ENCODE measurements at places on chromosomes 1 and 21.

DNA sequence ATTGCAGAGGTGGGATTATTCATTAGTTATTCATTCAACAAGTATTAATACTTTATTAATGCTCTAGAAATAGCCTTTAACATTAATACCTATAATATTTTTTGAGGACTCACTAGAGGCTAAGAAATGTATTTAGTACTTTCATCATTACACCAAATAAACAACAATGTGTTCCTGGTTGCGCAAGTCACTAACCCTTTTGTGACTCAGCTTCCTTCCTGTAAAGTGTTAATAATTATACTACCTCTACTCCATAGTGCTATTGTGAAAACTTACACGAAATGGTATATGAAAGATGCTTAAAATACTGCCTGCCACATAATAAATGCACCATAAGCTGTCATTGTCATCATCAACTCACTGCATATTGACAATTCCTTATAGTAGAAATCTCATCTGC is 431.0 kb downstream of the DPYD start:
- DNase-seq = no peak

DNA sequence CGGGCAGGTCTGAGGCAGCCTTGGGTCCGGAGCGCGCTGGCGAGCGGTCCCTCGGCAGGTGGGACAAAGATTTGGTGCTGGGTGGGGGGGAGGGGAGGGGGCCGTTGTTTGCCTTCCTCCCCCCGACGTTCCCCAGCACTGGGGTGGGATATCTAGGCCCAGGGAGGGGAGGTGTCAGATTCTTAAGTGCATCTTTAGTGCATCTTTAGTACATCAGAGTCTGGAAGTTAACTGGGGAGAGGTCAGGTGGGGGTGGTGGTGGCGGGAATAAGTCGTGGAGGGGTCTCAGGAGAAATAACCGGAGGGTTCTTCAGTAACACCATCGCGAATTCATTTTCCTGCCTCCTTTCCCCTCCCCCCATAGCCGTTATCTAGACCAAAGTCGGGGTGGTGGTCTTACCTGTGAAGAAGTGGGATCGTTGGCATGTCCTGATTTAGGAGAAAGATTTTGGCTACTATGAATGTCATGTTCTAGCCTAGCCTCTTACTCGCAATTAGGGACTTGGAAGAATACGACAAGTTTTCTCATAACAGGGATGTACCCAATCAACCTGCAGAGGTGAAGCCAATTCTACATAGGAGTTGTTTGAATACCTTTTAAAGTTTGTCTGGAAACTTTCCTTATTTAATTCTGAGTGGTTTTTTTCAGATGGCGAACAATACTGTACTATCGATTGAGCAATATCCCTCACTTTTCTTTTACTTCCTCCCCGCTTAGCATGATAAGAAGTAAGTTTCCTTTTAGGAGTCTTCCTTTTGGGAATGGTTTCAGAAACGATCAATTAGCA is 886 bp downstream of the ZMYM4 start:
- no peak for DNase-seq

DNA sequence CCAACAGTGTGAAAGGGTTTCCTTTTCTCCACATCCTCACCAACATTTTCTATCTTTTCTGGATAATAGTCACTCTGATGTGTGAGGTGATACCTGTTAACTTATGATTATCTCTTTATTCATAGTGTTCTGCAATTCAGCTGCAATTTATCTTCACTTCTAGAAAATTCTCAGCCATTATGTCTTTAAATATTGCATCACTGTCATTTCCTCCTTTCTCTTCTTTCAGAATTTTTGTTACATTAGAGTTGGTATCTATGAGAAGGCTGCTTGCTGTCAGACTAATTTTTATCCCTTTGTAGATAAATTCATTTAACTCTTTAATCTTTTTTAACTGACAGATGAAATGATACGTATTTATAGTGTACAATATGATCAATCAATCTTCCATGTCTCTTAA is 30.5 kb upstream of the ATF3 start:
- DNase-seq = no peak

DNA sequence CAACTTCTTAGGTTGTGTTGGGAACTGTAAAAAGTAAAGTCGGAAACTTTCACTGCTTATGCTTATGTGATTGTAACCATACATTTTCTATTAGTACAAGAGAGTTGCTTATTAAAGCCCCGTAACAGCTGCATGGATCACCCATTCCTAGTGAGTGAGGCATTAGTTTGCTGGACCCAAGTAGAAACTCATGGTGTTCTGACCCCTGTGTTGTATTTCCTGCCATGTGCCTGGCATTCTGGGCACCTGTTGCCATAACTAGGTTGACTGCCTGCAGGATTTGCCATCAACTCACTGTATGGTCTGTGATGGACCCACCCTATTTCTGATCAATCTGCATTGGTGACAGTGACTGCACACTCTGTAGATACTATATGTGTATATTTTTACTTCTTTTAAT is 173.0 kb downstream of the PGBD5 start:
- DNase-seq = no peak

DNA sequence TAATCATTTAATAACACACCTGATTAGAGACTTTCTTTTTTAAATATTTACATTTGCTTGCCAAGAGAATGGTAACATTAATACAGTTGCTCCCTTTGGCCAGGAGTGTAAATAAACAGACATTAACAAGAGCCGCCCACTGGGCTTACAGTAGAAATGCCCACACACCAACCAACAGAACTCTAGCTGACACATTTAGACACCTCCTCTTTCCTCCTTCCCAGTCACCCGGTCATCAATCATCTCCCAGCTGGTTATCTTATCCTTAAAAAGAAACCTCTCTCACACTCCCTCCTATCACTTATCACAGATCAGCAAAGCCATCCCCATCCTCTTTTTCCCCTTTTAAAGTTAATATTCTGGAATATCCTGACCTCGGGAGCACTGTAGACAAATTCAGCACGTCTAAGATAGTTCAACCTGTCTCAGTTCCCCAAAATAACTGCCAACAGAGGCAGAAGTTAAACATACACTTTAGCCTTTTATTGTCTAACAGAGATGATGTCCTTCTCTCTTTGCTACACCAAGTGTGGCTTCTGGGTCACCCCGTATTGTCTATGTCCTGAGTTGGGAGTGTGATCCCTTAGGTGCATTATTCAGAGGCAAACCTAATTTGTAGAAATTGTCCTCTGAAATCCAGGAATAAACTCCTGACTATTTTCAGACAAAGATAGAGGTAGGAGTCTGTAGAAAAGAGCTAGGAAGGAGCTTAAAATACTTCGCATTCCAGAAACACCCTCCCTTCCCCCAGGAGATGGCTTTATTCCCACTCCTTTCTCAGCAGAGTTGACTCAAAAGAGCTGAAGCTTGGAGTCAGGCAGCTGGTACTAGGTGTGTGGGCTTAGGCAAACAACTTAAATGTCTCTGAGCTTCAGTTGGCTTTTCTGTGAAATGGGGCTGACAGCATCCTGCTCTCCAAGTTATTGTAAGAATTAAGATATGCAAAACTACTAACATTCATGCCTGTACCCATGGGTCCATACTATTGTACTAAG is 8.8 kb downstream of the MYCL start:
- no peak for DNase-seq

DNA sequence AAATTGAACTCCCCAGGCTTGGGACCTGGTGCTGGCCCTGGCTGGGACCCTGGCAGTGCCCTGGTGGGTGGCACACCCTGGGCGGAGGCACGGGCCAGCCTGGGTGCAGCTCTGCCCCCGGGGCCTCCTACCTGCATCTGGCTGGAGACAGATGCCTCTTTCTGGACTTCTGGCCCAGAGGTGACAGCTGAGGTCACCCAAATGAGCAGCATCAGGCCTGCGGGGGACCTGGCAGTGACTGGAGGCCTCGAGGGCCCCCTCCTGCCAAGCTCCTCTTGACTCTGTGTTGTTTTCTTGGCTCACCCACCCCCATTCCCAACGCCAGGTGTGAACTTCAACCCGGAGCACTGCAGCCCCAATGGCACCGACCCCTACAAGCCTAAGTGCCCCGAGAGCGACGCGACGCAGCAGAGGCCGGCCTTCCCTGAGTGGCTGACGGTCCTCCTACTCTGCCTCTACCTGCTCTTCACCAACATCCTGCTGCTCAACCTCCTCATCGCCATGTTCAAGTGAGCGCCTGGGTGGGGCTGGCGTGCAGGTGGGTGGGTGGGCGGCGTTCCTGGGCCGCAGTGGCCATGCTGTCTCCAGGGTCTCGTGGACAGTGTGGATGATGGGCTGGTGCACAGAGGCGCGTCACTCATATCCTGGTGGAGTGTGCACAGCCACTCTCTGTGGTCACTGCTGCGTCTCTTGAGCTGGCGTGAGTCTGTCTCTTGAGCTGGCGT is 41.6 kb upstream of the LRRC3 start:
- DNase-seq = no peak

GRCh38 chr1:77375990-77376389 is 94.2 kb downstream of the AK5 start:
- DNase-seq = no peak

DNA sequence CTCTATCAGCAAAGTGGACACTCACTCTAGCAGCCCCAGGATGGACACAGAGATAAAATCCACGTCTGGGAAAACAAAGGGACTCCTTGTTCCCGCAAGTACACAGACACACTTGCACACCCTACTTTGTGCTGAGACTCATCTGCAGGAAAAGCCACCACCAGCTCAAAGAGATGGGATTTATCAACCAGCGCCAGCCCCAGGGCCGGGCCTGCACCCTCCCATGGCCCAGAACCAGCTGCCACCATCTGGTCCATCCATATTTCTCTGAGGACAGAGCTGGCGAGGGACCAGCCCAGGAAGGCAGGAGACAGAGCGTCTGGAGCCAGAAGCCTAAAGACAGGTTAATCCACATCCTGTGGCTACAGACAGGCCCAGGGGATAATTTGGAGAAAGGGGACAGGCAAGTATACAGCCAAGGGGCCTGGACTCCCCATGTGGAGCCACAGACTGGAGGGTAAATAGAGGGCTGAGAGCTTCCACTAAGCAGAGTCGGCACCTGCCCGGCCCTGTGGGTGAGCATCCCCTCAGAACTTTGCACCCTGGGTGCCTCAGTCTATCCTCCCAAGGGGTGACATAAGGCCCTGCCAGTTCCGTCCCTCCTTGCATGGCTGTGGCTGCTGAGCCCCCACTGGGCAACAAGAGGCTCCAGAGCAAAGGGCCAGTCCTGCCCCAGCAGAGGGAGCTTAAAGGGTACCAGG is 233.9 kb downstream of the PTPRU start:
- DNase-seq = peak; percentile 57

GRCh38 chr1:94737124-94737998 is 82.8 kb upstream of the SLC44A3 start:
- no peak for DNase-seq

- peak; percentile 71 for DNase-seq
Measured at GRCh38 chr1:156945881-156946661, 25.6 kb downstream of the LRRC71 start.

DNA sequence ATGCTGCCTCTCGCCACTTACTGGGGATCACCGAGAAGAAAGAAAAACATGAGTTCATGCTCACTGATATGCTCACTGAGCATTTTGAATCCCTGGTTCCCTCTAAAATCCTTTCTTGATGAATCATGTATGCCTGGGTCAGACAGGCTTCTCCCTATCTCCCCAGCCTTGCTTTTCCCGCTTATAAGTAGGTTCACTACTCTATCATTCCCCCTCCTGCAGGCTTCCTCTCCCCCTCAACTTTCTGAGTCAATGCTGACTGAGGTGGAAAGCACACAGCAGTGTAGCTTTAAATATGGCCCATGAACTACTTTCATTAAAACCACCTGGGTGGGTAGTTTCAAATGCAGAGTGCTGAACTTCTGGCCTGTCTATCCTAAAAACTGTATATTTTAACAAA is 41.7 kb downstream of the FMO4 start:
- no peak for DNase-seq

DNA sequence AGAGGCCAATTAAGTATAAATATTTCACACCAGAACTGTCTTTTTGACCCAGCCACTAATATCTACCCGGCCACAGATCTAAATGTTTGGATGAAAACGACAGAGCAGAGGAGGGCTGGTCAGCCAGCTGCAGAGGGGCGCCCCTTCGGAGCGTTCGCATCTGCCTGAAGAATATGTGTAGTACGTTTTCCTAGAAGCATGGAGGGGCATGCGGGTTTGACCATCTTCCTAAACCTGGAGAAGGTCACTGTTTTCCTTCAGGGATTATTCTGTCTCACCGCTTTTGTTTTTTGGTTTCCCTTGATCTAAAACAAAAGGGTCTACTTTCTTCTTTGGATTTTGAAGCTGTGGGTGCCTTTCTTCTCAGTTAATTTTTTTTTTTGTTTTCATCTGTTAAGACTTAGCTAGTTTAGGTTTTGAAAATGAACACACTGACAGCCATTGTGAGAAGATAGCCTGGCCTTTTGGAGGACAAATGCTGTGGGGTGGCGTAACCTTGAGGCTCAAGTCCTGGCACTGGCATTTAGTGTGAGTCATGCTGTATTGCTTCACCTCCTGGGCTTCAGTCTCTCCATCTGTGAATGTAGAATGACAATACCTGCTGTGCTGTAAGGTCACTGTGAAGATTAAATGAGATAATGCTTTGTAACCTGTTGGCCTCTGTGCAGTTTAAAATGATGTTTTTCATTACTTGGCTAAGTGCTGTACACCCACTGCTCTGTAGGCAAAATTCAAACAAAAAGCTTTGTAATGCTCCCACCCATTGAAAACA is 74.1 kb upstream of the IRF2BP2 start:
- no peak for DNase-seq

- no peak for DNase-seq
Measured at GRCh38 chr1:1397839-1398523, 1.2 kb downstream of the CCNL2 start.

DNA sequence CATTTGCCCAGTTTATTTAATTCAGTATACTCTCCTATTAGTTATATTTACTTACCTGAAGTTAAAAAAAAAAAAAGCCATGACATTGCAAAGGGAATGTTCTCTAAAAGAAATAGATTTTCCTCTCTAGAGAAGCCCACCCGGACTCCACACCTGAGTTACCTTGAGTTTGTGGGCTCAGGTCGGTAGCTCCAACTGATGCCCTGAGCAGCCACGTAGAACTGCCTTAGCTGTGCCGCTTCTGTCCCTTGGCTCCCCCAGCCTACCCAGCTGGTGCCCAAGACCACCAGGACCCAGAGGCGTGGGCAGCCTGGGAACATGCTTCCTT is 250 bp downstream of the F5 start:
- no peak for DNase-seq

GRCh38 chr1:224133741-224134299 is 19.9 kb downstream of the FBXO28 start:
- no peak for DNase-seq

GRCh38 chr1:210691039-210691610 is 362.4 kb downstream of the HHAT start:
- DNase-seq = no peak

DNA sequence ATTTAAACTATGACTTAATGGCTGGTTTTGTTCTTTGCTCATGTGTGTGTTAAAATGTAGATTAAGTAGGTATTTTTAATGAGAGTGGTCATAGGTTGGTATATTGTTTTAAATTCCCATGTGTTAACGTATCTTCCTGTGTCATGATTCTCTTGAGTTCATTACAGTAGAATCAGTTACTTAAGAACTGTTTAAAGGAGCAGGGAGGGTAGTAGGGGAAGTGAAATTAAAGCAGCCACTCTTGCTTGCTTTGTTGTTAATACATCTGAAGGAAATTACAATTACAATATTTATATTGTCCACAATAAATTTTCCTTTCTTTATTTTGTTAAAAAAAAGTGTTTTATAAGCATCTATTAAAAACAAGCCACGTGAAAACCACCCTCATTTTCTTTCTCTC is 119.2 kb upstream of the KIAA1614 start:
- no peak for DNase-seq

Data from NCI-H2171 (cell line).